Ovary (tissue), 10 donors: ENCODE measurements at places on chromosomes 6 and 20. TPM values are rescaled to one million over a fixed set of nuclear protein-coding genes. Genes with fewer than 3 reads are reported as not detected.
A peak's percentile ranks its signal among the peaks of the same experiment; 100 is the strongest.

GRCh38 chr6:134198093-134198492, 119.8 kb downstream of the SGK1 start:
- peaks cover 14% of the 10 kb centered on the region for H3K4me1 ChIP-seq
- no peak overlapping the region for H3K4me3 ChIP-seq
- DNase-seq = no peak
- peak overlapping the region; percentile 6 for H3K27ac ChIP-seq
- H3K27me3 ChIP-seq = no peaks in the 10 kb centered on the region
- no peaks in the 10 kb centered on the region for H3K36me3 ChIP-seq

The SEMG2 gene
- total RNA-seq = not detected

DNA sequence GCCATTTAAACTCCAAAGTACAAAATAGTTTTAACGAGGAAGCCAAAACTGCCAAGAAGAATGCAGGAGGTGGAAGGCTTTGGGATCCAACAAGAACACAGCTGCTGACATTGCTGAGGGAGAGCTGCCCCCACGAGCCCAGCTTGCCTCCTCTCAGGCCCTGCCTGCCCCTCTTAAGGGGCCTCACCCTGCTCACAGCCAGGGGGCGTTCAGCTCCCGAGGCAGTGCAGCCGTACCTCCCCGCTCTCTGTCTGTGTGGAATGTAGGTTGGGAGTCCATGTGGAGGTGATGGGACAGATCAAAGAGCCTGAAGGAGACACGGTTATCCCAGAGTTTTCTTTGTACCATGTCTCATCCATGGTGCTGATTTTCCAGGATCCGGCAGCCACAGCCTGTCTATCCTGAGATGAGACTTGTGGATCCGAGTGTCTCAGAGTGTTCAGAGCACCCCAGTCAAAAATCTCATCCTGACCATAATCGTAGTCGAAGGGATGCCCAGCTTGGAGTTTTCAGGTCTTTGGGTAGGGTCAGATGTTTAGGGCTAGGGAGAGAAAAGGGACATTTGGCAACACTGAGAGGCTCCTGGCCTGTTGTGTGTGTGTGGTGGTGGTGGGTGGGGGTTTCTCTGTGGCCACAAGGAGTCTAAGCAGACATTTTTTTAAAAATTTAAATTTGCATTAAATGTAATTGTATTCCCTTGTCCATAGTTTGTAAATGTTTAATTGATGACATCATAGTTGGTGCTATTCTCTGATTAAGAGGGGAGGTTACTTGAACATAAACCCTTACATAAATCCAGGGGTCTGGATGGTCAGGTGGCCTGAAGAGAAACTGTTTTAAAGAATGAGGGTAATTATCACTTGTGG, 111.4 kb upstream of the CLDN20 start:
- H3K27me3 ChIP-seq = no peaks in the 10 kb centered on the region
- no peaks in the 10 kb centered on the region for H3K36me3 ChIP-seq
- H3K27ac ChIP-seq = no peak overlapping the region
- H3K4me1 ChIP-seq = no peaks in the 10 kb centered on the region
- H3K4me3 ChIP-seq = no peak overlapping the region

GRCh38 chr6:44237813-44238433, 9.0 kb upstream of the HSP90AB1 start:
- H3K27ac ChIP-seq = peak overlapping the region; percentile 89
- peak overlapping the region; percentile 53 for H3K4me3 ChIP-seq
- DNase-seq = peak; percentile 89
- H3K36me3 ChIP-seq = no peaks in the 10 kb centered on the region
- no peaks in the 10 kb centered on the region for H3K27me3 ChIP-seq

GRCh38 chr6:22020299-22021003, 276.4 kb downstream of the PRL start:
- DNase-seq = no peak
- H3K4me1 ChIP-seq = peaks cover 4% of the 10 kb centered on the region

DNA sequence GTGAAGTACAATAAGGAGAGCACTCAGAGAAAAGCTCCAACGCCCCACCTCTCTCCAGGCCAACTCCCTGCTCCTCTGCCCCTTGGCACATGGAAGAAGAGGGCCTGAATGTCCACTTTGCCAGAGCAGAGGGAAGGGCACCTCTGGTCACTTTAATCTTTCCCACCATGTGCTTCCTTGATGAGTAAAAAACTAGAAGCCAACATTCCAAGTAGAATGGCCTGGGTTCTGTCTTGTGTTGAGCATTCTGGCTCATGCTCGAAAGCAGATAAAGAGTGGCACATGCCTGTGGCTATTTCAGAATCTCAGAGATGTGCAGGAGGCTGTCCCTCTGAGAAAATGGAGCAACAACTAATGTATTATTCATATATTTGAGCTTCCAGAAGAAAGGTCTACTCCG, 177.4 kb upstream of the PLN start:
- no peaks in the 10 kb centered on the region for H3K36me3 ChIP-seq
- H3K4me1 ChIP-seq = no peaks in the 10 kb centered on the region
- no peak overlapping the region for H3K27ac ChIP-seq
- H3K4me3 ChIP-seq = no peak overlapping the region
- DNase-seq = no peak

DNA sequence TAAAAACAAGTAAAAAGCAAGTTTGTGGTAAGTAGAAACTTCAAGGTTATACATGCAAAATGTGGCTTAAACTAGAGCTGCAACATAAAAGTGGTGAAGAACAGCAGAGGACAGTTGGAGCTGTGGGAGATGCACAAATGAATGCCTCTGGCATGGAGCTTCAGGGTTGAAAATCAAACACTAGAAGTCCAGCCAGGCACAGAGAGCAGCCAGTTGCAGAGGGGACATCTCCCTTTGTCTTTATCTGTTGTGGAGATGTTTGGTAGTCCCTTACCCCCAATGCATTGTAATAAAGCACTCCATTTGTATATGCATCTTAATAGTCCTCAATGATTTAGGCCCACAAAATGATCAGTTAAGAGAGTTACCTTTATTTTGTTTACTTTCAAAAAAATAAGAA, 73.1 kb upstream of the C20orf144 start:
- no peaks in the 10 kb centered on the region for H3K27me3 ChIP-seq
- DNase-seq = no peak
- no peak overlapping the region for H3K27ac ChIP-seq

DNA sequence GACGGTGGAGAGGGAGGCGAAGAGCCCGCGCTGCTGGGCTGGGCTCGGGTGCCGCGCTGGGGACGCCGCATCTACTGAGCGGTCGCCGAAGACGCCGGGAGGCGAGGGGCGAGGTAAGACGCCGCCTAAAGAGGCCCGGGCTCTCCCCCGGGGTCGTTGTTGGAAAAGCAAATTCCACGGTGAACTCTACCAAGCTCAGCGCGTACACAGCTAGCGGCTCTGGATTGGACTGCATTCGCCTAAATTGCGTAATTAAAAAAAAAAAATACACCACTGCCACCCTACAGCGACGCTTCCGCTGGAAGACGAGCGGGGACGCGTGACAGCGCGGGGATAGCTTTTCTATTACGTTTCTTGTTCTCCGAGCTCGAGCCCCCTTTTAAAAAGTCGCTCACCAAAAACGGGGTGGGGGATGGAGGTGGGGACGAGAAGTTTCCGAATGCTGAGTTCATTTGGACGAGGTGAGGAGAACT, 92.0 kb upstream of the PRDM1 start:
- no peak overlapping the region for H3K27ac ChIP-seq
- H3K27me3 ChIP-seq = no peaks in the 10 kb centered on the region
- peak; percentile 27 for DNase-seq

DNA sequence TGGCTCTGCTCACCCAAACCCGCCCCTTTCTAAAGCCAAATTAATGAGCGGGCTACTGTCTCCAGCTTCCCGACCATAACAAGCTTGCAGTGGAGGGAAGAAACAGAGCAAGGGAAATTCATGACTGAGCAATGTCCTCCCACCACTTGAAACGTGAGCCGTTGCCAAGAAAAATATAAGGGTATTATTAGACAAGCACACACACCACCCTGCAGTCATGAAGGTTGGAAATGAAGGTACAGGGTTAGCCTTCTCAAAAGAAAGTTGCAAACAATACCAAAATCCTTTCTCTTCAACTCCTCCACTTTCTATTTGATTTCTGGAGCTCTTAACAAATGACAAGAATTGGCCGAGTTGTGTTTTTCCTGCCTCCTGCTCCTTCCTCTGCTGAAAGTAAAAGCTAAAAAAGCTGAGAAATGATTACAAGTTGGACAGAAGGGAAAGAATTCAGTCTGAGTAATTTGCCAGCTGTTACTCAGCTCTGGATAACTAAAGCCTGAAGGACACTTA, 151.1 kb upstream of the B3GAT2 start:
- H3K4me3 ChIP-seq = no peak overlapping the region
- no peaks in the 10 kb centered on the region for H3K36me3 ChIP-seq
- H3K27ac ChIP-seq = no peak overlapping the region

GRCh38 chr20:34475979-34476736, 40.1 kb upstream of the DYNLRB1 start:
- H3K4me3 ChIP-seq = no peak overlapping the region
- H3K27ac ChIP-seq = no peak overlapping the region
- H3K4me1 ChIP-seq = peaks cover 2% of the 10 kb centered on the region

GRCh38 chr6:158653577-158654354, 3.9 kb downstream of the SYTL3 start:
- H3K27ac ChIP-seq = peak overlapping the region; percentile 63
- peaks cover 10% of the 10 kb centered on the region for H3K4me1 ChIP-seq
- no peaks in the 10 kb centered on the region for H3K36me3 ChIP-seq
- H3K27me3 ChIP-seq = no peaks in the 10 kb centered on the region

The IMPG1 gene
- not detected for total RNA-seq

DNA sequence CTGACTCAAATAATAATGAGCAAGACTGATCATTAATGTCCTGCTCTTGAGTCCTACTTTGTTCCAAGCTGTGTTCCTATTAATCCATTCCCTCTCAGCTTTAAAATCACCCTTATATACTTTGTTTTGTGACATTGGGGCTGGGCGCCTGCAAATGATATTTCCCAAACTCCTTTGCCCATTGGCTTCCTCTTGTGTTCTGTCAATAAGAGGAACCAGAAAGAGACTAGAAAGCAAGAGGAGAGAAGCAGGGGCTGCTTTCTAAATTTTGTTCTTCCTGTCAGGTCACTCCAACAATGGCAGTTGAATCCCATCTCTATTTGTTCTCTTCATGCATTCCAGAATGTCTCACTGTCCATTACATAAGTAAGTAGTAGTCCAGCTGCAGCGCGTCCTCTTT, 21.6 kb upstream of the TRIM27 start:
- no peak overlapping the region for H3K4me3 ChIP-seq
- no peaks in the 10 kb centered on the region for H3K36me3 ChIP-seq
- no peak overlapping the region for H3K27ac ChIP-seq
- H3K4me1 ChIP-seq = peaks cover 2% of the 10 kb centered on the region

The RAET1L gene
- total RNA-seq = not detected

GRCh38 chr20:39503902-39504709, 542.0 kb downstream of the DHX35 start:
- no peaks in the 10 kb centered on the region for H3K27me3 ChIP-seq
- no peaks in the 10 kb centered on the region for H3K4me1 ChIP-seq
- no peak overlapping the region for H3K27ac ChIP-seq
- no peak for DNase-seq
- no peak overlapping the region for H3K4me3 ChIP-seq
- H3K36me3 ChIP-seq = no peaks in the 10 kb centered on the region

DNA sequence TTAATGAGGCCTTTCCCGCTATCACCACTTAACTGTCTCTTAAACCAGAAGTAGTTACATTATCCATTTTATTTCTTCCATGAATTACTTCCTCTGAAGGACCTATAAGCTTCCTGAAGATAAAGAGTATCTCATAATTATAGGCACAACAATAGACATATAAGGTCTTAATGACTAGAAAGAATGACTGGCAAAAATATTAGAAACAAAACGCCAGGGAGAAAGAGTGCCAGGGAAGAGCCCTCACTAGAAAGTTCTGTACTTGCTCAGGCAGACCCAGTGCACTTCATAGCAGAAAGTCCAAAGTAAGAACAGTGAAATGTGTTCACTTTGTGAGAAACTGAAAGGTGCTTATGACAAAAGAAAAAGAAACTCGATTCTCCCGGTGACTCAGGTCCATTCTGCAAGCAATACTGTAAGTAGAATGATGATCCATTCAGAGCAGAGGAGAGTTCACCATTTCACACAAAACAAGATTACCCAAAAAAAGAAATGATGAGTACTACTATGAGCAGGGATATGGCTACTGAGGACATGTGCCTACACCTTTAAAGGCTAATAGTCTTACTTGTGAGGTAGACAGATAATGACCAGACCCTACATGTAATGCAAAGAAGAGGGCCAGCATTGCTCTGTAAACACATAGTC, 5.5 kb downstream of the ZNF334 start:
- no peaks in the 10 kb centered on the region for H3K36me3 ChIP-seq
- H3K27ac ChIP-seq = no peak overlapping the region
- H3K27me3 ChIP-seq = no peaks in the 10 kb centered on the region
- no peak overlapping the region for H3K4me3 ChIP-seq
- no peak for DNase-seq

The CRYBG1 gene
- 3.3 TPM for total RNA-seq

DNA sequence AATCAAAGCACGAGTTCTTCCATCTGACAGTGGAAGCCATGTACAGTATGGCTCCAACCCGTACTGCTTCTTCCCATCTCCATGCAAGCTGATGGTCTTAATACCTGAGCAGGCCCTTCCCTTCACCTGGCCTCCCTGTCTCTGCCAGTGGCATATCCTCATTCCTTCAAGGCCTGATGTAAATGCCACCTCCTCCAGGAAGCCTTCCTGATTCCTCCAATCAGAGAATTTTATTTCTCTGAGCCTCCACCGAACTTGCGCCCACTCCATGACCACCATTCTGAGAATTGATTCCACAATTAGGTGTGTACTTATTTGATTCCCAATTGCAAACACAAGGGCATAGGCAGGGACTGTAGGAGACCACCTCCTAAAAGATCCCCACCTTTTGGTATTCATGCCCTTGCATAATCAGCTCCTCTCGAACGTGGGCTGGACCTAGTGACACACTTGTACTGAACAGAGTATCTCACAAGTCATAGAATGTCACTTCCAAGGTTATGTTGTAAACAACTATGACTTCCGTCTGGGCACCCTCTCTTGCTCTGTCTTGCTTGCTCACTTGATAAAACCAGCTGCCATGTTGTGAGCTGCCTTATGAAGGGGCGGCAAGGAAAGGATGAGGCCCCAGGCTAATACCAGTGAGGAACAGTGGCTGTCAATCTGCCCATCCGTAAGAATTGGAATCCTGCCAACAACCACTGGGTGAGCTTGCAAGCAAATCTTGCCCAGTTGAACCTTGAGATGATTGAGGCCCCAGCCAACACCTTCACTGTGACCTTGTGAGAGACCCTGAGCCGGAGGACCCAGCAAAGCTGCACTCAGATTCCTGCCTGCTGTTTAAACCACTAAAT, 38.8 kb downstream of the CPNE5 start:
- H3K36me3 ChIP-seq = no peaks in the 10 kb centered on the region
- no peaks in the 10 kb centered on the region for H3K4me1 ChIP-seq
- no peak for DNase-seq
- H3K27ac ChIP-seq = no peak overlapping the region
- H3K4me3 ChIP-seq = no peak overlapping the region
- no peaks in the 10 kb centered on the region for H3K27me3 ChIP-seq

GRCh38 chr20:23257848-23258746, 92.5 kb upstream of the NXT1 start:
- DNase-seq = no peak
- H3K4me3 ChIP-seq = no peak overlapping the region
- H3K4me1 ChIP-seq = no peaks in the 10 kb centered on the region
- no peak overlapping the region for H3K27ac ChIP-seq

DNA sequence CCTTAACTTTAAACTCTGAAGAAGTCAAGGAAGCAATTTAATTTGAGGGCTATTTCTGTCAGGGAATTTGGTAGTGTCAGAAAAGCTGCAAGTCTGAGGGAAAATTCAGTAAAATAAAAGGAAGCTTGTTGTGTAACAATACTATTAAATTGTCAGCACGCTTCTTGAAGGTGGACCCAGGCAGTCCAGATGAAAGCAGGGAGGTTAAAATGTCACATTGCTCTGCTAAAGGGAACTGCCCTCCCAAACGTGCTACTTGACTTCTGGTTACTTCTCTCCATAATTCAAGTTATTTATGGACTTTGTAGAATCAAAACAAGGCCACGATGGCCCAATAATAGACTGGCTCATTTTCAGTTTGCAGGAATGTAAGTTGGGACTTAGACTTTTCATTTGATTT, 28.2 kb upstream of the ARMC2 start:
- peaks cover 4% of the 10 kb centered on the region for H3K4me1 ChIP-seq
- DNase-seq = no peak
